Daoy (cell line): ENCODE measurements at places on chromosomes 7 and 10.
A peak's percentile ranks its signal among the peaks of the same experiment; 100 is the strongest.

GRCh38 chr7:40761762-40762560, 627.2 kb downstream of the SUGCT start:
- no peak for DNase-seq

GRCh38 chr7:112254156-112254555, 47.7 kb downstream of the ZNF277 start:
- no peak for DNase-seq

DNA sequence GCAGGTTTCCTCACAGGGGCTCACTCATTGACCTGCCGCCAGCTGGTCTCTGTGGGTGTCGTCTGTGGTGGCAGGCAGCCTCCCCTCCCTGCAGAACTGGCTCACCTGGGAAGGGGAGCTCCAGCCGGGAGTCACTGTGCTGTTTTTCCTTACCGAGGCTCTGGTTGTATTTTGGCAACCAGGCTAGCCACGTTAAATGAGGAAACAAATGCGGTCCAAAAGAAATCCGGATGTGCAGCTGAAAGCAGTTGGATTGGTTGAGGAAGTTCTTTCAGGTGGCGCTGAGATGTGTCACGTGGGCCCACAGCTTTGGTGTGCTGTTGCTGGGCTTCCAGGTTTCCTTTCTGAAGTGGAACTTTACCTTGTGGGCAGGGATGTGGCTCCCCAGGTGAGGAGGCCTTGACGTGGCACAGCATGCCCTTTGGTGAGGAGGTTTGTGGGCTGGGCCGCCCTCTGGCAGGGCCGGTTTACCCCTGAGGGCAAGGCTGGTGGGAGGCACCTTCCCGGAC, 14.2 kb downstream of the MTURN start:
- no peak for DNase-seq

- no peak for DNase-seq
Measured at GRCh38 chr10:11339013-11339412, 272.4 kb downstream of the USP6NL start.

DNA sequence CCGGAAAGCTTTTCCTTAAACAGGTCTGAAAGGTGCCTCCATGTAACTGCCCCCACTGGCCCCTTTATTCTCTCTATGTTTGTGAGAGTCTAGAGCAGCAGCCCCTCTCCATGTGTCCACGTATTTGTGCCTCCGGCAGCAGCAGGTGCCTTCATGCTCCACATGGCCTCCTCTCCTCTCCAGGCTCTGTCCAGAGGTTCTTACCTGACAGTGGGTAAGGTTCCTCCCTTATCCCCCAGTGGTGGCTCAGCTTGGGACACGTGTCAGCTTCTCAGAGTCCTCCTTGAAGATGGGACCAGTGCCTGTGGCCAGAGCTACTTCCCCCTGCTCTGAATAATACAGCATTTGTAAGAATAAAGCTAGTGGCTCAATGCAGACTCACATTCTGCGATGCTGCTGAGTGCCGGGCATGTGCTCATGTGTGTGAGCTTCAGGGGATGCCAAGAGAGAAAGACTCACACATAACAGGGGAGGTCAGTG, 7.9 kb downstream of the CALML3 start:
- no peak for DNase-seq

DNA sequence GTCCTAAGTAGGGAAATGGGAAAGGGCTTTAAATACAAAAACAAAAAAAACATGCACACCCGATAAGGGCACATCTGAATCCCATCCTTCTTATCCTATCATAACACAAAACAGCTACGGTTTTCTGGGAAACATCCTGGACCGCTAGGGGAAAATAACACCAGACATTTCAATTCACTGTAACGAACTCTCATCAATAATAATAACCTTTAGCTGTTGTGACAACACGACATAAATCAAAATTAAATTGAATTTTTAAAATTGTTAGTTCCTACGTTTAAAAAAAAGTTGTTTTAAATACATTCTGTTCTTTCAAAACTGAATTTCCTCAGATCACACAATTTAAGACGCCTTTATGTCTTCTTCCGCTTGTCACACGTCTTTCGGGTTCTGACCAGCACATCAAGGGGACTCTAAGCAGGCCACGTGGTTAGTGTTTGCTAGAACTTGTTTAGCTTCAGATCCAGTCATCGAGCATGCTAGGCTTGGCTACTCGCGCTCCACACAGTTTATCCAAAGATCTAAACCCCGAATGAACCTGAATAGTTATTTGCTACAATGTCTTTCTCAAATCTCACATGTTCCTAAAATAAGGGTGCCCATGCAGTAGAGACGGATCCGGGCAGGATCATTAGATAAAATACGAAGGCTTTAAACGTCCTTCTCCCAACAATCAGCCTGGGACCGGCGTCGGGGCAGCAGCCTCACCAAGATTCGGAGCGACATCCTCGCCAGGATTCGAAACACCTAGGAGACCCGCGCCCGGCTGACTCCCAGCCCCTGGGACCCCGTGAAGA, 839 bp downstream of the IKZF5 start:
- DNase-seq, result peak; percentile 46

DNA sequence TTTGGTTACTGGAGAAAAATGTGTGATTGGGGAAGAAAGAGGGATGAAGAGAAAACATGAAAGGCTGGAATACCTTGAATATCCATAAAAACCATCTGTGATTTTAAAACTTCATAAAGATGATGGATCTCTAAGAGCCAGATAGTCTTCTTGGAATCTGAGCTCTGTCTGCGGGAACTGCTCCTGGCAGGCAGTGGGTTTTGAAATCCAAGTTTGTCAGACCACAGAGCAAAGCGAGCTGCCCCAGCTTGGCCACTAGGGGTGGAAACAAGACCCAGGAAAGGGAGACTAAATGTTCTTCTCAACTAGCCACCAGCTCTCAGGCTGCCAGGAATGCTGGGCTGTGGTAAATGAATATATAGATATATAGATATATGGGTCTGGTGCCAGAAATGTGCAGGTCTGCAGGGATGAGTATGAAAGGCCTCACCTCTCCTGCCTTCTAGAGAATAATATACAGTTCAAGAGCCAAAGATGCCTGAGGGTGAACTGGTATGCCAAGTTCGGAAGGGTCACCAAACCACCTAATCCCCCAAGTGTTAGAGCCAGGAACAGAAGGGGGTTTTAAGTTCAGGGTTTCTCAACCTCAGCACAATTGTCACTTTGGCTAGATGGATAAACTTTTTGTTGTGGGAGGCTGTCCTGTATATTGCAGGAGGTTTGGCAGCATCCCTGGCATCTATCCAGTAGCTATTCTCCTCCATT, 208.8 kb downstream of the KCNMA1 start:
- DNase-seq, result peak; percentile 50

GRCh38 chr10:97718659-97719142, 5.2 kb downstream of the MARVELD1 start:
- no peak for DNase-seq

GRCh38 chr10:131041441-131041840, 270.1 kb downstream of the TCERG1L start:
- DNase-seq, result no peak

GRCh38 chr10:3478153-3478552, 305.6 kb upstream of the PITRM1 start:
- no peak for DNase-seq

GRCh38 chr7:157622000-157622399, 285.2 kb downstream of the DNAJB6 start:
- no peak for DNase-seq

GRCh38 chr10:12902135-12902572, 99.4 kb downstream of the CCDC3 start:
- peak; percentile 51 for DNase-seq

DNA sequence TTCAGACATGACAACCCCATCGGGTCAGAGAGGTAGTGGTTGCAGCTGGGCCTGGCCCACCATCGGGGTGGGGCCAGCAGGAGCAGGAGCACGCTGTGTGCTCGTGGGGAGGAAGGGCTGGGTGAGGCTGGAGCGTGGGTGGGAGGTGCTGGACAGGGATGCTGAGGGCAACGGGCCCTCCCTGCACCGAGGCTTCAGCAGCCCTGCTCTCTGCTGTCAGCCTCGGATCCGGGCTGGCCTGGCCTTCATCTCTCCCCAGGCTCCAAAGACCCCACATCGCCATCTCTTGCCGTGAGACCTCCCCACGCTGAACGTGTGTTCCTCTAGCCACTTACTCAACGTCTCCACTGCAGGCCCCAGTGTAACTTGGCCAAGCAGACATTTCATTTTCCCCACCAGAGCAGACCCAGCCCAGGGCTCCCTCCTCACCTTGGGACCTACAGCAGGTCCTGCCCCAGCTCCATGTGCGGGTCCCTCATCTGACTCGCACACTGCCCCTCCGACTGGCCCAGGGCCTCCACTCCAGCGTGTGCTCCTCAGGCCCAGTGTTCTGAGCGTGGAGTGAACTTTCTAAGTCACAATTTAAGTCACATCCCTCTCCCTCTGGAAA, 462.4 kb downstream of the DNAJB6 start:
- no peak for DNase-seq

DNA sequence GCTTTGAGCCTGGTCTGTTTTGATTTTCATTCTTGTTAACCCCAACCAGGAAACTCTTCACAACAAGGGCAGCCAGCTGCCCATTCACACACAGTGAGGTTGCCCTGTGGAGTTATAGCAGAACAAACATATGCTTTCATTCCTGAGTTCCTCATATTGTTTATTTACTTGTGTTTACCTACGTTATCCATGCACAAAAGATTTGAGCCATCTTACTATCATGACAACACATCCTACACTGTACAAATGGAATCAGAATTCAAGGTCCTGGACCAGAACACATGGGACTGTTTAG, 21.7 kb upstream of the BMPER start:
- no peak for DNase-seq

GRCh38 chr10:61592581-61592980, 70.1 kb upstream of the CABCOCO1 start:
- DNase-seq, result peak; percentile 17

GRCh38 chr7:39238234-39238869, 260.6 kb downstream of the POU6F2 start:
- no peak for DNase-seq

DNA sequence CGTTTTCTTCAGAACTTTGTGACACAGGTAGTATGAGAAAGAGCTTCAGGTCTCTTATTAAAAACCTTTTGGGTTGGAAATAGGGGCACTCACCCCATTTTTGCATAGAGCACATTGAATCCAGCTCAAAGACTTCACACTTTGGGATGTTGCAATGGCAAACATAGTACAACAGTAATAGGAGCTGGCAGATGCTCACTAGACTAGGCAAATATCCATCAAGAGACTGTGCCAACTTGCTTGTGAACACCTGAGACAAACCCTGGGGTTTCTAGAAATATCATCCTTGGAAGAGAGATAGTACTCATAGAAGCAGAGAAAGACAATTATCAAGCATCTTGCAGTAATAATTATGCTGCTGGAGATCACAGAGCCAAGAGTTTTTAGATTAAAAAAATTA, 280.0 kb downstream of the CACNA2D1 start:
- DNase-seq, result no peak

DNA sequence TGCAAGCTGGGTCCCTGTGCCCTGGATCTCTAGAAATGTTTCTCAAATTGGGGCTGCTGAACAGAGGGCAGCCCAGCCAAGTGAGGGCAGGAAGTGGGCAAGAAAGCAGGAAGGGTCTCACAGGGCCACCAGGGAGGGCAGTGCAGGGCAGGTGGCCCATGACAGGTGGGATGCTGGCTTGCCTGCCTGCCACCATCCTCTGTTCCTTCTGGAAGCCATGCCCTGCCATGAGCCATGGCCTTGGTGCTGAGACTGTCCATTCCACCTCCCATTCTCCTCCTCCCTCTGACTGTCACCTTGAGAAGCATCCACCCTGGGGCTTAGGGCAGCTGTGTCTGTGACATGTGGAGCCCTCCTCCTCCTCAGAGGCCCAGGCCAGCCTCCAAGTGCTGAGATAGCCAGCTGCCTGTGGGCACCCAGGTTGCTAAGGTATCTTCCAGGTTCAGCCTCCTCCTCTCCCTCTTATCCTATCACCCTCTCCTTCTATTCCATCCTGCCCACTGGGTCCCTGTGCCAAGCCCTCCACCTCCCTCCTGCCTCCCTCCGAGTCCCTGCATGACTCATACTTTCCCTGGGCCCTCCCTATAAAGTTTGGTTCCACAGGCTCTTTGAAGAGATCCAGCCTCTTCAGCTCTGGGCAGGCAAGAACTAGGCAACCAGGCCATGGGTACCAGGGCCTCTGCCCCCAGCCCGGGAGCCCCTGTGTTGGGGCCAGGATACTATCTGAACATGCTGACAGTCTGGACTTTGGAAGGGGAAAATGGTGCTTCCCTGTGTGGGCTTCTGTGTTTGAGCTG, 1.3 kb downstream of the VSIR start:
- peak; percentile 67 for DNase-seq

GRCh38 chr10:72694476-72695369, 2.8 kb downstream of the MCU start:
- peak; percentile 35 for DNase-seq

DNA sequence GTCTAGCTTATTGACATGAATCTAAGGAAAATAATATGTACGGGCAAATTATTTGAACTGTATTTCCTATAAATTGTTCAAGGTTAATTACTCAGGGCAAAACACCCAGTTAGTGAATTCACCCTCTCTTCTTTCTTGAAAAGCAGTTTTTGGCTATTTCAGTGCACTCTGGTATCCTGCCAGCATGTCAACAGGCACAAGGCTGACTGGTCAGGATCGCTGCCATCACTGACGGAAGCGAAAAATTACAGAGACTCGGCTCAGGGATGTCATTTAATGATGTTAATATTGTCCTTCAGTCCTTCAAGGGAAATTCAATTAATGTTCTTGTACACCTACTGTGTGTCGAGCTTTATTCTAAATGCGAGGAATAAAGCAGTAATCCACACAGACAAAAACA, 28.3 kb upstream of the OLAH start:
- no peak for DNase-seq

DNA sequence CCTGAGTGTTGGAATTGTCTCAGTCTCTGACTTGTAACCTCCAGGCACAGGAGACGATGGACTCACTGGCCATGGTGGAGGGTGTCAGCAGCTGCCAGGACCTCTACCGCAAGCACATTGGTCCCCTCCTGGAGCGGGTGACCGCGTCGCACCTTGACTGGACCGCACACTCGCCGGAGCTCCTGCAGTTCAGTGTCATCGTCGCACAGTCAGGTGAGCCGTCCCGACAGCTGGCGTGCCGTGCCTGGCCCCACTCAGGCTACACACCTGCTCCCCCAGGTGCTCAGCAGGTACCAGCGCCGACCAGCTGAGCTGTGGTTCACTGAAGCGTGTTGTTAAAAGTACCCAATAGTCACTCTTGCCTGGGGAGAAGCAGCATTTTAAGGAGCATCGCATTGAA, 36.7 kb upstream of the PRKAR1B start:
- DNase-seq, result no peak

GRCh38 chr10:119393845-119394244, 148.7 kb downstream of the RGS10 start:
- no peak for DNase-seq
